ENCODE measurements at places on chromosomes 11 and 22.
A peak's percentile ranks its signal among the peaks of the same experiment; 100 is the strongest.

GRCh38 chr11:7574491-7575130 is 60.8 kb downstream of the PPFIBP2 start:
- no peak for DNase-seq

DNA sequence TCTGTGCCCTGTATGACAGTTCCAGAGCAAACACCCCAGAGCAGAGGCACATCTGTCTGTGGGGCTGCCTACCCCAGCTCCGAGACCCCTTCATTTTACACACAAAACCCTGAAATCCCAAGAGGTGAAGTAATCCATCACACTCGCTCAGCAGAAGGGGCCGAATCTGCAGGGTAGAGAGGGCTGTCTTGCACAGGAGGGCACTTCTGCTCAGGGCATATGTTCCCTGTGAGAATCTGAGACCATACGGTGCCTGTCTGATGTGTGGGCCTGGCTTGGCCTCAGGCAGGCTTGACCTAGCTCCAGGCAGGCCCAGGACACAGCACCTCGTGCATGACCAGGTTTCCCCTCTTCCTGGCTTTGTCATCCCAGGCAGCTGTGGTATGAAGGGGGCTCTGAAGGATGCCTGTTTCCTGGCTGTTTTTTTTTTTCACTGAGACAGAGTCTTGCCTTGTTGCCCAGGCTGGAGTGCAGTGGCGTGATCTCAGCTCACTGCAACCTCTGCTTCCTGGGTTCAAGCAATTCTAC is 37.2 kb downstream of the GRIK4 start:
- DNase-seq: no peak

DNA sequence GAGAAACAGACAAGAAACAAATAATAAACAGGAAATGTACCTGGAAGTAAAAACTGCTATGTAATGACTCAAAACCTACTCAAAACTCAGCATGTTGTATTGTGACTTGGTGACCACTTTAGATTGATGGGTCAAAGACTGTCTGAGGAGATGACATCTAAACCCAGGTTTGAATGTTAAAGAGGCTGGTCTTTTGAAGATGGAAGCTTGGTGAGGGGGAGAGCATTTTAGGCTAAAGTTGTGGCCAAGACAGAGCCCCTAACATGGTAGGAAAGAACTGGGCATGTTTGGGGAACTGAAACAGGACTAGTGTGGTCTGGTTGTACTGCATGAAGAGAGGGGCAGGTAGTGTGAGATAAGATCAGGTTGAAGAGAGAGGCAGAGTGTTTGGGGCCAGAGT is 85.3 kb upstream of the MYO18B start:
- DNase-seq: peak; percentile 38

DNA sequence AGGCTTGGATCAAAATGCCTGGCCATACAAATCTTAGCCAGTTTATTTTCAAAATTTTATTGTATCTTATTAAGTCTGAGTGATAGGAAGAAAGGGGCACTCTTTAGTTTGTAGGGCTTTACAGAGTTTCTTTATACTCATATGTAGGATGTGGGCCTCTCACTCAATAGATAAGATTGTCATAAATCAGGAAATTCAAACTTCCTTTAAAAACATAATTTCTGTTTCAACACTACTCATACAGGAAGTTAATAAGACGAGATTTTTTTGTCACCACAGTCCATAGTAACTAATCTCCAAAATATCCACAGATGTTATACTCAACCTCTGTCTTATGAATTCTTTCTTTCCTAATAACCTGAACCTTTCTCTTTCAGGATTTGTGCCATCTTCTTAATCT is 13.3 kb upstream of the OR56B4 start:
- no peak for DNase-seq

DNA sequence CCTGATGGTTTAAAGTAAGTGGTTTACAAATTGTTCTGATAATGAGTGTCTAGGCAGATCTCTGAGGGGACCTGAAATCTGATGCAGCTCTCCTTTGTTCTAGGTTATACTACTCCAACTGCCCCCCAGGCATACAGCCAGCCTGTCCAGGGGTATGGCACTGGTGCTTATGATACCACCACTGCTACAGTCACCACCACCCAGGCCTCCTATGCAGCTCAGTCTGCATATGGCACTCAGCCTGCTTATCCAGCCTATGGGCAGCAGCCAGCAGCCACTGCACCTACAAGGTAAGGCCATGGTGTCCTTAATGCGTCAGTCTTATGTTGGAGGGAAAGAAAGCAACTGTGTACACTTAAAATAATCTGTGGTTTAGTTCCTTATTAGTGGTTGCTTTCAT is 9.9 kb downstream of the EWSR1 start:
- no peak for DNase-seq

DNA sequence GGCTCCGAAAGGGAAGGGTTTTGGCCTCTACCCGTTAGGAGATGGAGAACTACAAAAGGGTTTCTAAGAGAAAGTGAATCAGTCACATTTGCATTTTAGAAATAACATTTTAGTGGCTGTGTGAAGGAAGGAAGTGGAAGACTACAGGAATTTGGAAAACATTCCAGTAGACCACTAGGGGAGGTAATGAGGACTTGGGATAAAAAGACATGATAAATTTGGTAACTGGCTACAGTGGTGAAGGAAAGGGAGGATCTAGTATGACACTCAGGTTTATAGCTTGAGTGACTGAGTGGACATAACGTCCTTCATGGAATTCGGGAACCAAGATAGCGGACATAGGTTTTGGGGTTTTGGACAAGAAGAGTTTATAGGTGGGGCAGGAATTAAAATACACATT is 7.0 kb upstream of the RRM1 start:
- no peak for DNase-seq

GRCh38 chr22:35604621-35605368 is 12.3 kb downstream of the MB start:
- DNase-seq: no peak

- no peak for DNase-seq
Observed at GRCh38 chr11:128467610-128468041, 119.7 kb downstream of the ETS1 start.

DNA sequence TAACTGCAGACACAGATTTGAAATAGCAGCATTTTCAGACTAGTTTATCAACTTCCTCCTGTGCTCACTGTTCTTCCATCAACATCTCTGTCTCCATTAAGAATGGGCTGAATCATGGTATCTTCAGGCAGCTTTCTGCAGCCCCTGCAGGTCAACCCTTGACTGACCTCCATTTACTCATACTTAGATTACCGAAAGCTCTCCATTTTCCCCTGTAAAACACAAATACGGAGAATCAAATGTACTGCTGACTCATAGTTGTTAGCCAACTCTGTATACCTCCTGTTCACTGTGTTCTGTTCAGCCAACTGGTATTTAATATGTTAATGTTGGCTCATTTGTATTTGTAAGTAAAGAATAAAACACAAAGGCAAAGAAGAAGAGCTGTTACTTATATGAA is 364.0 kb downstream of the CASP12 start:
- DNase-seq: no peak

DNA sequence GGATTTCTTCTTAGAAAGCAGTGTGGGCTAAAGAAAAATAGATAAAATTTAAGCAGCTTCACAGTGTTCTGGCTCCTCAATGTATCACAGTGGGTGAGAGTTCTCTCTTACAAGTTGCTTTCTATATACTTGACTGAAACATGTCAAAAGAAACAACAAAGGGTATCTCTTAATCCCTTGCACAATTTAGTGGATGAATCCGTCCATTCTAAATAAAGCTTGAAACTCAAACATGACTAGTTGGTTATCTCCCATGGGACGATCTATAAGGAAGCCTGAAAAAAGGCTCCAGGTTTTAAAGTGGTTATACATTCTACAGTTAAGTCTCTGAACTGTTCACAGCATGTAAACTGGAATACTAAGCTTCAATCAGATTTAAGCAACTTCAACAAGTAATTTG is 993.1 kb upstream of the CNTN5 start:
- no peak for DNase-seq

DNA sequence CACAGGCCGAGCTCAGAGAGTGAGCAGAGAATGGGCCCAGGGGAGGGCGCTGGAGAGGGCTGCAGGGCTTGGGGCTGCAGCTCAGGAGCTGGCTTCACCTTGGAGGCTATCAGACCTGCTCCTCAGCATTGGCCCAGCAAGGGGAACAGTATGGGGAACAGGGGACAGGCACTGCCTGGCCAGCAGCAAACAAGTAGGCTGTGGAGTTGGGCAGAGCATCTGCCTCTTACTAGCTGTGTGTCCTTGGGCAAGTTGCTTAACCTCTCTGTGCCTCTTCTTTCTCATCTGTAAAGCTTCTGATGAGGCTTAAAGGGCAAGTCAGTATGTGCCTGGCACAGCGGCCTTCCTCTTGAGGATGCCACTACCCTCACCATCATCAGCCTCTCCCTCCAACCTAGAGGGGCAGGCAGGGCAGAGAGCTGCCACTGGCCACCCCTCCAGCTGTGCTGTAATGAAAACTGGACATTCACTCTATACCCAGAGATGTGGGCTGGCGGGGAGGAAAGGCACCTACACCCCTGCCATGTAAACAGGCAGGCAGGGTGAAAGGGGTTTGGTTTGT is 7.5 kb upstream of the CDKN1C start:
- DNase-seq: peak; percentile 46

- no peak for DNase-seq
Observed at GRCh38 chr11:79546351-79546750, 105.5 kb upstream of the TENM4 start.

DNA sequence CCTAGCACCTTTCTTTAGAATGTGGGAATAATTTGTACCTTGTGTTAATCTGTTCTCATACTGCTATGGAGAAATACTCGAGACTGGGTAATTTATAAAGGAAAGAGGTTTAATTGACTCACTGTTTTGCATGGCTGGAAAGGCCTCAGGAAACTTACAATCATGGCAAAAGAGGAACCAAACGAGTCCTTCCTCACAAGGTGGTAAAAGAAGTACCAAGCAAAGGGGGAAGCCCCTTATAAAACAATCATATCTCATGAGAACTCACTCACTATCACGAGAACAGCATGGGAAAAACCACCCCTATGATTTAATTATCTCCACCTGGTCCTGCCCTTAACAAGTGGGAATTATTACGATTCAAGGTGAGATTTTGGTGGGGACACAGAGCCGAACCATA is 127.1 kb upstream of the ANO3 start:
- no peak for DNase-seq

Measured in GM20000 (cell line).